HepG2 (cell line): ENCODE measurements at places on chromosomes 2 and 18. TPM values are rescaled to one million over a fixed set of nuclear protein-coding genes. Genes with fewer than 3 reads are reported as not detected.

- no peak for DNase-seq
These were observed 66.5 kb downstream of the SETBP1 start for GRCh38 chr18:44747157-44747556.

DNA sequence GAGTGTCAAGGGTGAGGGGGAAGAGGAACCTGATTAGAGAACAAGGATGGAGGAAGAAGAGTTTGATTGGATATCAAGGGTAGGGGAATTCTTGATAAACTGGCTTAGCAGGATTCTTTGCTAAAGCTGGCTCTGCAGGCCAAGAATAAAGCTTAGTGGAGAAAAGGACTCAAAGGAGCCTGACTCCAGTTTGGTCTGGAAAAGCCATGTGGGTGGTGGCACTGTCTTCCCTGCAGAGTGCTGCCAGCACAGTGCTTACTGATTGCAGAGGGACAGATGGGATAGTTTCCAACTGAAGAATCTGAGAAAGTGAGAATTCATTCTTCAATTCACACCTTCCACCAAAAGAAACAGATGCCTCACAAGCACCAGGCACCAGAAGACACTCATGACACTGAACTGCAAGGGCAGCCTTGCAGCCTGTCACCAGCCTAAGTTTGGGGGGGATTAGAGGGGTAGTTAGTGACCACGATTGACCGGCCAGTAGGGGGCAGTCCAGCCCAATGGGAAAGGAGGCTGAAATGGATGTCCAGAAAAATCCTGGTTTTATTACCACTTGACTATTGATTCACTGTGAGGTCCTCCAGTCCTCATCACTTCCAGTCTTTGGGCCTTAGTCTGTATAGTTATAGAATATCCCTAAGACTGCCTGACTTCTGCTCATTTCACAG, 334.5 kb downstream of the SMAD2 start:
- peak; percentile 20 for DNase-seq

DNA sequence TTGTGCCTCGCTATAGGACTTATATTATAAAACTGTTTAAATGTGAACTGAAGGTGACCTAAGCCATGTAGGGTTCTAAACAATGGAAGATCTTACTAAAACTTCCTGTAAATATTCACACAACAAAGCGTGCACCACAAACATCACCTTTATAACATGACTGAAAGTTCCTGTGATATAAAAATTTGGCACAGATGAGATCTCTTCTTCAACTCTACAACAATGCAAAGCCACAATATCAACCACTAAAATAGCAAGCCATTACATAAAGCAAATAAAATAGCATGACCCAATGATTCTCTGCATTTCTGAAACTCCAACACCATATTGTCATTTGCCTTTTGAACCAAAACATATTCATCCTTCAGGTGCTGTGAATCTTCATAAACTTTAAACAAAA, 3.5 kb downstream of the YES1 start:
- DNase-seq = no peak

GRCh38 chr2:127951026-127951425, 65.3 kb upstream of the AMMECR1L start:
- no peak for DNase-seq

- DNase-seq = no peak
These were observed 264.8 kb upstream of the KLHL29 start for GRCh38 chr2:23120161-23120560.

Gene NOSTRIN
- polyA plus RNA-seq = 0.10 and 0.22 TPM in 2 replicates

Gene ALPI
- polyA plus RNA-seq = 0.03 TPM in 1 of 2 replicates, not detected in the other

Gene ARHGEF33
- polyA plus RNA-seq = 0.03 and 0.04 TPM in 2 replicates

Gene TUBA3D
- not detected in 2 replicates for polyA plus RNA-seq

Gene GREB1
- 26.8 and 31.3 TPM in 2 replicates for polyA plus RNA-seq
